ENCODE measurements at places on chromosomes 6 and 20.

GRCh38 chr20:61803915-61804751 lies 261.5 kb downstream of the TAF4 start:
- DNase-seq, result no peak

- DNase-seq, result peak; percentile 16
Measured at GRCh38 chr6:22147921-22148776, 148.7 kb downstream of the PRL start.

DNA sequence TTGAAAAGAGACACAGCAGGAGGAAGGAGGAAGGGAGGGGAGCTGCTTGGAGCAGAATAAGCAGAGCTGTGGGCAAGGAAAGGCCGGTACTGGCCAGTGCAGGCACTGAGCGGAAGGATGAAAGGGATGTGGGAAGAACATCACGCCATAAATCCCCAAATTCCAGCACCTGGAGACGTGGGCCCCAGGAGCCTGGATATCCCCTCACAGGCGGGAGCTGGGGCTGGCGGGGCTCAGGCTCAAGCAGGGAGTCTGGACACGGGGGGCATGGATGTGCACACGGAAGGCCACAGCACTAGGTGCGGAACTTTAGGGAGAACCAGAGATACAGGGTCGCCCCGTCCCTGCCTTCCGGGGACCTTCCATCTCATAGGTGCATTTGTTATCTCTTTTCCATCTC lies 7.5 kb upstream of the RPP40 start:
- DNase-seq, result no peak

DNA sequence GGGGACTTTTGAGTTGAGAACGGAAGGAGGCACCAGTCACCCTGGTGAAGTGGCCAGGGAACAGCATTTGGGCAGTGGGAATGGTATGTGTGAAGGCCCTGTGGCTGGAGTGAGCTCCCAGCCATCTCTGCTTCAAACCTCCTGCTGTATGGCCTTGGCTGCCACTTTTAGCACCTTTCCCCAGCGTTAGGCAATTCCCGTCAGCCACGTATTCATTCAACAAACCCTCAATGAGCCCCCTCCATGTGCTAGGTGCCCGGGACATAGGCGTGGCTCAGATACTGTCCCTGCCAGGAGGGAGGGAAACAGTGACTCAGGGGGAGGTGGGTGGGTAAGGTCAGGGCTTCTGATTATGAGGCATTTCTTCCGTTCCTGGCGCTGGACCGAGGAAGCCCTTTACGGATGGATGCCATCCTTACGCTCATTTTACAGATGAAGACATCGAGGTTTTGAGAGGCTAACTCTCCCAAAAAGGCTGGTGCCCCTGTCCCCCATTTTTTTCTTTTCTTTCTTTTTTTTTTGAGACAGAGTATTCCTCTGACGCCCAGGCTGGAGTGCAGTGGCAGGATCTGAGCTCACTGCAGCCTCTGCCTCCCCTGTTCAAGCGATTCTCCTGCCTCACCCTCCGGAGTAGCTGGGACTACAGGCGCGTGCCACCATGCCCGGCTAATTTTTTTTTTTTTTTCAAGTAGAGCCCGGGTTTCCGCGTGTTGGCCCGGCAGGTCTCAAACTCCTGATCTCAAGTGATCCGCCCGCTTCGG lies 37.5 kb downstream of the SRC start:
- DNase-seq, result no peak

DNA sequence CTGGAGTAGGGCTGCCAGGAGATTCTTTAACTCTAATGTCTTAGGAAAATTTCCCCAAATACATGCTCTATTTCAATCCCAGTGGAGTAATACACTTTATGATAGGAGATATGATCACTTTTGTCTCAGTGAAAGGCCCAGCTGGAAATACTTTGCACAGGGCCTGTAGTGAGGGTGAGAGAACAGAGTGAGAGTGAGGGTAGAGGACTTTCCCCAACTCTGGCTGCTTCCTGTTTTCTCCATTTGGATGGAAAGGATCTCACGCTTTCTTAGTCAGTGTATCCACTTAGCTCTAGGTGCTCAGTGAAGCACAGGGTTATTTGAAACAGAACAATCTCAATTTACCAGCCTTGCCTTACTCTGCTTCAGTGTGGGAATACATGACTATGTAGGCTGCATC lies 36.6 kb downstream of the FAM229B start:
- no peak for DNase-seq

DNA sequence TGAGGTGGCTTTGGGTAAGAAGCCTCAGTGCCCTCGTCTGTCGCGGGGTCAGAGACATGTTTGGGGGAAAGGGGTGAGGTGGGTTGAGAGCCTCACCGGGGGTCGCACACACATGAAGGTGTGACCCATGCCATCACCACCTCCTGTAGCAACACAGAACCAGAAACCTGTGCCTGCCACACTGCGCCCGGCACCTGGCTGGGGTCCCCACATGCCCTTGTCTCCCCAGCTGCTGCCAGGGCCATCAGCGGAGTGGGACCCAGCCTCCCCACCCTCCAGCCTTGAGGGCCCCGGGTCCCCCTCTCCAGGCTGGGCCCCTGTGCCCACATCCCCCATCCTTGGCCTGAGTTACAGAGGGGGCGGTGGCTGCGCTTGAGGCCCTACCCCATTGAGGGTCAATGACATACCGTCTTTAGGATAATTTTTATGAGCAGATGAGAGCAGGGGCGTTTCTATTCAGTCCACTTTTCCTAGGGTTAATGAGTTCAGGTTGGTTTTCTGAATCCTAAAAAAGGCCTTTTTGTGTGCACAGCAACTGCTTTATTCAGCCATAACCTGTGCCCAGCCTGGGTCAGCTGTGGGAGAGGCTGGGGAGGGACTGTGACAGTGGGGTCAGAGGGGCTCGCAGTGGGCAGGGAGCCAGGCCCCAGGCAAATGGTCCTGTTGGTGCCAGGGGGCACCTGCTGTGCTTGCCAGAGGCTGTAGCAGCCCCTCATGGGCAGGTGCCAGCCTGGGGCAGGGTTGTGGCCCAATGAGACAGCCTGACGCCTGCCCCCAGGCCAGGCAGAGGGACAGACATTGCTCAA lies 19.4 kb downstream of the APCDD1L start:
- DNase-seq, result no peak

- DNase-seq, result no peak
Measured at GRCh38 chr6:33717934-33718455, 6.5 kb upstream of the UQCC2 start.

GRCh38 chr20:25294459-25295385 lies 46.8 kb downstream of the PYGB start:
- peak; percentile 17 for DNase-seq

GRCh38 chr6:126180585-126180984 lies 159.3 kb upstream of the CENPW start:
- DNase-seq, result no peak

DNA sequence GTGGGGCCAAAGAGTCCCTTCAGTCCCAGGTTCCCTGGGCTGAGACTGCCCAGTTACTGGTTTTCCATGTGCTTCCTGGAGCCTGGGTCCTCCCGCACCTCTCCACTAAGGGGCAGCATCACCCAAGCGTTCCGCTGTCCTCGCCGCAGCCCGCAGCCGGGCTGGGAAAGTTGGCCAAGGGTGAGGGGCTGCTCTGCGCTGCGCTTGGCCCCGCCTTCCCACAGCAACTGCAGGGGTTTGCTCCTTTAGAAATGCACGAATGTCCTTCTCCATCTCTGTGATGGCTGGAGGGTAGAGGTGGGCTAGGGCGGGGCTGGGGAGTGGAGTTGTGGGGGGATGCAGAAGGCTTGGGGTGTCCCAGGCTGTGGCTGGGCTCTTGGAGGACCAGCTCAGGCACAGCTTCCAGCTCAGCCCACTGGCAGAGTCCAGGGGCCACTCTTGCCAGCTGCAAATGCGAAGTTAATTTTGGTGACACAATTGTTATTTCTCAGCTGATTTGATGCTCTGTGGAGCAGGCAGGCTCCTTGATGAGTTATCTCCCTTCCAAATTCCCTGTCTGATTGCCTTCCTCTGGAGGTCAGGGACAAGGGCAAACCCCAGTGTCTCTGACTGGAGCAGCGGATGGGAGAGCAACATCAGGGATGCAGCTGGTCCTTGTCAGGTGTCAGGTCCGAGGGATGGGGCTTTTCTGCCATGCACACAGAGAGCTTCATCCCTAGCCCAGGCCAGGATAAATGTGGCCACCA lies 63.2 kb downstream of the NOL4L start:
- no peak for DNase-seq

- DNase-seq, result no peak
Measured at GRCh38 chr6:160078883-160079685, 42.5 kb upstream of the SLC22A1 start.

DNA sequence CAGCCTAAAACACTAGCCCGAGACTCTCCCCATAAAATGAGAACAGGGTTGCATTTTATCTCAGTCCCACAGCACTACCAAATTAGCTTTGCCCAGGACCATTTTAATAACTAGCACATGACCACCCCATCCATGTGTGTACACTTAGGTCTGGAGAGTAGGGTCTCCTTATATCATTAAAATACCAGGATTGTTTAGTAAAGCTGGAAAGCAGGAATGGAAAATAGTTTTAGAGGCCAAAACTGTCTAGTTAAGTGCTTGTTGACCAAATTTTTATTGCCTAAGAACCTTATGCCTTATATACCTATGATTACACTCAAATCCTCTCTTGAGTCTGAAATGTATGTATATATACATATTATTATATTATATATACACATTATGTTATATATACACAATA lies 608.4 kb downstream of the HDGFL1 start:
- no peak for DNase-seq

DNA sequence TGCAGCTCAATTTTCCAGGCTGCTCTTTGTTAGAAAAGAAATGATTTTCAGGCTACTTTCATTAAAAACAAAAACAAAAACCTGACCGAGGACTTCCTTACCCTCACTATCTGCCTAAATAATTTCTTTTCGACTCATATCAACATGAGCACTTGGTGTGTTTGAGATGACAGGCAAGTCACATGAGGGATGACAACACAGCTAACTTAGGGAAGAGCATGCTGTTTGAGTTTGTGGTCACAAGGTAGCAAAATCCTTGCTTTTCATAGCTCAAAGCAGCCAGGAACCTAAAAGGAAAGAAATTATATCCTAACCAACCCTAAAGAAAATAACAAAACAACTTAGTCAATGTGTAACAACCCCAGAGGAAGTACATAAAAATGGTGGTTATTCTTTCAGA lies 459.5 kb downstream of the KIF16B start:
- no peak for DNase-seq

DNA sequence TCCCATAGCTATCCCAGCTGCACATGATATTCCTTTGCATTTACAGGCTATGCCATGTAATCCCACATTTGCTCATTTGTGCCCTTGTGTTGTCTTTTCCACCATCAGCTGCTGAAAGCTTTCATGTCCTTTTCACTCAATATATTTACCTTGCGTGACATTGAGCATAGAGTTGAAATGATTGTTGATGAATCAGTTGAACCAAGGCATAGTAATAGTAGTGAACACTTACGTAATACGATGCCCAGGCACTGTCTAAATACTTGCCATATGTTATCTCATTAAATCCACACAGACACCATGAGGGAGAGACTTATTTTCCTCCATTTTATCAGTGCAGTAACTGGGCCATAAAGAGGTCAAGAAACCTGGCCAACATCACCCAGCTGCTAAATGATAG lies 13.1 kb downstream of the RNF8 start:
- DNase-seq, result no peak

DNA sequence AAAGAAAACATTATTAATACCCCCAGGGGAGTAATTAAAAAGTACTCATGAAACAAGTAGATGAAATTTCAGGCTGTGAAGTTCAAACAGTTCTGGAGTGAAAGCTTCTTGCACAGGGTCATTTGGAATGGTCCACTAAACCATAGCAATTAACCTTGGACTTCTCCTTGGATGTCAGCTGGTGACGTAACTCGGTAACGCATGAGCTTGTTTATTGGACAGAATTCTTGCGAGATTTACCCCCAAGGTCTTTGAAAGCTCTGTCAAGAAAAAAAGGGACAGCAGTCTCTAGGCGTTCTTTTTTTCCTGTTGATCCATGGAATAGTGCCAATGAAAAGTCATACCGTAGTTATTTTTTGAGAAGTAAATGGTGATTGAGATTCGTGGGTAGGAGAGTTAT lies 2.2 kb downstream of the CD83 start:
- DNase-seq, result no peak

DNA sequence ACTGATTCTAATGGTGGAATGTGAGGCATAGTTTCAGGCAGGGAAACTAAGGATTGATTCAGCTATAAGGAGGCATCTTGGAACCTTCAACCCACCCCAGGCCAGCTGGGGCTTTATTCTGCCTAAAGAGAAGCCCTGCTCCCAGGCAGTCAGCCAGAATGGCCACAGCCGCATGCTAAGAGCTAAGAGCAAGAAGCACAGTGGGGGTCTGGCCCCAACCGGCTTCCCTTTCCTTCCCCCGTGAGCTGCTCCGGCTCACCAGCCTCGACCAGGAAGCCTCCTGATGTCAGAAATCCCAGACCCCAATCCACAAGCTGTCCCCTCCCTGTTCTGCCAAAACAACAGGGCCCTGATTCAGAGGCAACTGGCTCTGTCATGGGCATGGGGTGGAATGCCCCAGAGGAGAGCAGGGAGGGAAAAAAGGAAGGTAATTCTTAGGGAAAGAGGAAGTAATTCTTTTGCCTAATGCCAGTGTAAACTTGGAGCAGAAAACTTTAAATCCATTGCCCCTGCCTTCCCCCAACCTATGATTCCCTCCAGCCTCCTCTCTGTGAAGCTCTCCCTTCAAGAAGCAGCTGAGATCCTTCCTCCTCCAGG lies 6.9 kb downstream of the GRM4 start:
- no peak for DNase-seq

- no peak for DNase-seq
Measured at GRCh38 chr6:122713138-122713537, 66.4 kb upstream of the FABP7 start.

DNA sequence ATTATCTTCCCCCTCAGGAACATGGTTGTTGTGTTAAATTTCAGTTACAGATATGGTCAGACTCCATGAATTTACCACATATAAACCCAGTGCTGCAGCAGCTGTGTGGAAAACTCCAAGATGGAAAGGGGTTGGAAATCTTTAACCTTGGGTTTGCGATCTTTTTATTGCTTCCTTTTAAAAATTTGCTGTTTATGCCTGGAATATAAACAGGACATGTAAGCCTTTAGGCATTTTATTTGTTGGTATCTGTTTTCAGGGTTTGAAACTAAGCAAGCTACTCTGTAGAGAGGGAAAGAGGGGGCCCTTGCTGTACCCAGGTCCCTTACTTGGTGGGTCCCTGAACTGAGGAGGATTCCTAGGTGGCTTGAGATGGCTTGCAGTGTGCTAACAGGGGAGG lies 778 bp downstream of the PKIG start:
- DNase-seq, result no peak

- DNase-seq, result no peak
Measured at GRCh38 chr6:35049900-35050756, 91.0 kb downstream of the TCP11 start.

- DNase-seq, result no peak
Measured at GRCh38 chr6:33452496-33452895, 1.9 kb upstream of the ZBTB9 start.

DNA sequence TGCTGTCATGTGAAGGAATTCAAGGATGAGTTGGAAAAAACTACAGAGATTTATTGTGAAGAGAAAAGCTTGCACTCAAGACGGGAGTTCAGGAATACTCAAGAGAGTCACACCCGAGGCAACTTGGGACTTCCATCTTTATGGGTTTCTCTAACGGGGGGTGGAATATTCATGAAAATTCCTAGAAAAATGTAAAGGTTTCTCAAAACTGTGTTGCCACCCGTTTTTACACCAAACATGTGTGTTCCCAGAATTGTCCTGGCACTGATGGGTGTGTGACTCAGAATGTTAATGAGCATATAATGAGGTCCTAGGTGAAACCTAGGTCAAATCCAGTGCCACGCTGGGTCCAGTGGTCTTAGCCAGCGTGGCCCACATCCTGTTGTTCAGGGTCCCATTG lies 381.5 kb downstream of the CDH26 start:
- DNase-seq, result no peak
